ENCODE measurements at places on chromosomes 7 and 10.

- no peak for DNase-seq
These were observed 698.2 kb upstream of the AUTS2 start for GRCh38 chr7:68900096-68900495.

DNA sequence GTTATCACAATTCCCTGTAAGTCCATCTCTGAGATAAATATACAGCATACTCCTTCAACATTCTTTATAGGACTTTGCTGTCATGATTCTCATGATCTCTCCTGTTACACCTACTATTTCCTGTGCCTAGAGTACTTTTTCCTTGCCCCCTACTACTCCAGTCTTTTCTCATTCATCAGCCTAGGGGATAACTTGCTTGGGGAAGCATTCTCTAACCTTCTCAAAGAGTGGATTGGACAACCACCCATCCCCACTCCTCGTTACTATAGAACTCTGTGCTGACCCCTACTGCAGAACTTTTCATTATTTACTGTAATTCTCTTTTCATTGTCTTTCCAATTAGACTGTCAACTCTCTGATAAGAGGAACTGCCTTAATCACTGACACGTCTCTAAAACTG, 57.4 kb upstream of the TFEC start:
- DNase-seq, result no peak

GRCh38 chr10:73914036-73914435, 3.1 kb downstream of the PLAU start:
- DNase-seq, result no peak

- no peak for DNase-seq
These were observed 54.7 kb upstream of the LANCL2 start for GRCh38 chr7:55310287-55311025.

- DNase-seq, result no peak
These were observed 341.5 kb upstream of the NPVF start for GRCh38 chr7:25569765-25570164.

- DNase-seq, result no peak
These were observed 49.9 kb downstream of the BLVRA start for GRCh38 chr7:43808410-43808809.

GRCh38 chr10:71842422-71842821, 8.6 kb downstream of the PSAP start:
- no peak for DNase-seq

- no peak for DNase-seq
These were observed 219.3 kb upstream of the TAC1 start for GRCh38 chr7:97512441-97513207.

GRCh38 chr7:31783221-31783620, 96.2 kb downstream of the PPP1R17 start:
- DNase-seq, result no peak

- DNase-seq, result no peak
These were observed 87.8 kb downstream of the GLCCI1 start for GRCh38 chr7:8056439-8056838.

DNA sequence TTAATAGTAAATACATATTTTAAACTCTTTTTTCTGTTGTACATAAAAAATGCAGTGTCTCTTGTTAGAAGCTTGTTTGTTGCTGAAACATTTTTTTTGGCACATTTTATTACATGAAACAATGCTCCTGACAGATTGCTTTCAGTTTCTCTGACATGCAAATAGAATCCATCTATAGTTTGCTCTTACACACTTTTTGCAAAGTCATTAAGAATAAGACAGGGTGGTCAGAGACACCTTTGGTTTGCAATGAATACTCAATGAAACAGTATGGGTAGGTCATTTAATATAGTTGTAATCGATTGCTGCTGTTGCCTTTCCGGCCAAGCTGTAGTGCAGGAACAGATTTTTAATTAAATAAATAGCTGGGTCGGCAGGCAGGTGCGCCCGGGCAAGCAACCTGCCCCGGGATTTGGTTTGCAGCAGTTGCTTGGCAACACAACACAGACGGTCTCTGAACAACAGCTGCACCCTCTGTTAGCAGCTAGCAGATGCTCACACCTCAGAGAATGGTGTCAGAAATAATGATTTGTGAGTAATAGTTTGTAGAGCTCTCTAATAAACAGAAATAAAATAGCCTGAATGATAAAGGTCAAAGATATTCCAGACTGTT, 115.7 kb upstream of the CACNA2D1 start:
- no peak for DNase-seq

DNA sequence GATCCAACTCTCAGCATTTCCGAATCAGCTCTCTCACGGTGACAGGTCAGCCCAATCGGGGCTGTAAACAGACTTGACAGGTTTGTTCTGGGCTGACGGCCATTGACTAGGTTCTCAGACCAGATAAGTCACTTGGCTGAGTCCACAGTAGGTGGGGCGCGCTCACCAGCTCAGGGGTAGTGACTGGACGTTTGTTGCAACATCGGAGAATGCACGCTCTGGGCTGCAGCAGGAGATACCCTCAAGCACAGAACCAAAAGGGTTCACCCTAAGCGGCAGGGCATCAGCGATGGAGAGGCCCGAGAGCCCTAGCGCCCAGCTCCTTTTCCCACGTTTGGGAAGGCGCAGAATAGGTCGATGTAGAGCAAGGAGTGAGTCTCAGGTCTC, 1.8 kb downstream of the KLLN start:
- peak; percentile 8 for DNase-seq

GRCh38 chr7:2120251-2120660, 112.5 kb downstream of the MAD1L1 start:
- DNase-seq, result no peak

- no peak for DNase-seq
These were observed 118.3 kb downstream of the MYO3A start for GRCh38 chr10:26052326-26052725.

- no peak for DNase-seq
These were observed 55.7 kb upstream of the COL1A2 start for GRCh38 chr7:94338921-94339371.

DNA sequence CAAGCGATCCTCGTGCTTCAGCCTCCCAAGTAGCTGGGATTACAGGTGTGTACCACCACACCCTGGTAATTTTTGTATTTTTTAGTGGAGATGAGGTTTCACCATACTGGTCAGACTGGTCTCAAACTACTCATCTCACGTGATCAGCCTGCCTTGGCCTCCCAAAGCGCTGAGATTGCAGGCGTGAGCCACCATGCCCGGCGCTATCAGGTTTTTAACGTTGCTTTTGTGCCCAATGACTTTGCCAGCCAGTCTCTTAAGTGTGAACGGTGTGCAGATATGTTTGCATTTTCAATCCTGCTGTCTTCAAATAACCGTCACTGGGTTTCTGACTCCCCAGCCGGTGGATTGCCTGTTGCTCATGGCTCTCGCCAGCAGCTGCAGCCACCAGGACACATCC, 201.8 kb upstream of the PPP2R2D start:
- DNase-seq, result no peak

- no peak for DNase-seq
These were observed 502.3 kb upstream of the ZMIZ1 start for GRCh38 chr10:78566284-78567111.

- no peak for DNase-seq
These were observed 11.3 kb downstream of the C10orf105 start for GRCh38 chr10:71708301-71708703.

DNA sequence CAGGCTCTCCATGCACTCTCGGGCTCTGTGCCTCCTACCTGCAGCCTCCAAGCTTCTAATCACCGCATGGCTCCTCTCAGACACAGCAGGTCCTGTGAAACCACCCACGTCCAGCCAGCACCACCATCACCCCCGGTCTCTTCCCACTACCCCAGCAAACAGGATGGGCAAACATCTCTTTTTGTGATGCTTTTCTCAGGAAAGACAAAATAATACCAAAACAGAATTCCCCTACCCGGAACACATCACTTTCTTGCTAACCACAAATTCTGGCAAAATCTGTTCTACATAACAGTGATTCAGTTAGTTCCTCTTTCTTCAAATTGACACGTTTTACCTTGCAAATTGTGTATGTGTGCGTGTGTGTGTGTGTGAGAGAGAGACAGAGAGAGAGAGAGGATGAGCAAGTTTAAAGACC, 6.5 kb downstream of the SNX8 start:
- DNase-seq, result no peak

DNA sequence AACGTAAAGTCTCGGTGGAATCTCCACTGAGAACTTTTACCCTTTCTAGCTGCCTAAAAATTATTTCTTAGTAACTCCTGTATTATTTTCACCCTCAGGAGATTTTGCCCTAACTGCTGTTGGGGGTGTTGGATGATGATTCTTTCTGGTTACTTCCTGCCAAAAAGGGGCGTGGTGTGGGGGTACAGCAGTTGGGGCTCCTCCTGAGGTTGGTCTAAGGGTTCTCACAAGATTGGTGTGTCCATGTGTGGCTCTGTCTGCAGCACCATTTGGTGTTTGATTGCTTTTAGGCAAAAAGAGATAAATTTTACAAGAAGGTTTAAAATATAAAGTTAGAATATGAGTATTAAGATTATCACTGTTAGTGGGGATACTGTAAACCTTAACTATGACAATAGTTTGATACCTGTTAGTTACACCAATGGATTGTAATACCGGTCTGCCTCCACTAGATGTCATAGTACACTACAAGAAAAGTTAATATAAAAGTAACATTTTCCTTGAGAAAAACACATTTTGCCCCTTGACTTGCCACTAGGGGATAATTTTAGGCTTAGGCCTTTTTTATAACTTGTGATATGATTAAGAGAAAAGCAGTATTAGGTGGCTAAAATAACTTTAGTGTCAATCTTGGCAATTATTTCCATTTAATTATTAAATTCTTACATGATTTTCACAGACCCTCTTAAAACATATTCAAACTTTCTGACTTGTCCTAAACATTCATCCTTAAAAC, 928.7 kb downstream of the IPMK start:
- DNase-seq, result no peak

DNA sequence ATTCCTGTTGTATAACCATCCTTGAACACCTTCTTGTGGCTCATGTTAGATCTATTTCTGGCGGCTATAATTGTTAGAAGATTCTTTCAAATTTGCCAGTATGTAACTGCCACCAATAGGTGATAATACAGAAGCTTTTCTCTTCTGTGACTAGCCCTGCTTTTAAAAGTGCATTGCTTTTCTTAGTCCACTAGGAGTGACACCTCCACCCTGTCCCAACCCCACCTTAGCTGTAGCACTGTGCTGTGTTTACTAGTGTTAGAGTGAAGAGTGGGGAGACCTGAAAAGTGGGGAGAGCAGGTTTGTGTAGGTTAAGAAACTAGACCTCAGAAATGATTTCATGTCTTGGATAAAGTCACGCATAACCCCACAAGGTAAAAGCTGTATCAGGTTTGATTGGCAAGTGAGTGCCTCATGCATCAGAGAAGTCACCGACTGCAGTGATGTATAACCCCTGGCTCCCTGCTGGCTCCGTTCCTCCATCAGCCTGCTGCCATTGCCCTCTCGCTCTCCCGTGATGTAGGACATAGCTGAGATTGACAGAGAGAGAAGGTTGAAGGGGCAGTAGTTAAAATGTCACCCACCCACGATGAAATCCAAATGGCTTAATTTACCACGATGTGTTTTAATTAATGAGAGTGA, 12.5 kb downstream of the NPVF start:
- no peak for DNase-seq

DNA sequence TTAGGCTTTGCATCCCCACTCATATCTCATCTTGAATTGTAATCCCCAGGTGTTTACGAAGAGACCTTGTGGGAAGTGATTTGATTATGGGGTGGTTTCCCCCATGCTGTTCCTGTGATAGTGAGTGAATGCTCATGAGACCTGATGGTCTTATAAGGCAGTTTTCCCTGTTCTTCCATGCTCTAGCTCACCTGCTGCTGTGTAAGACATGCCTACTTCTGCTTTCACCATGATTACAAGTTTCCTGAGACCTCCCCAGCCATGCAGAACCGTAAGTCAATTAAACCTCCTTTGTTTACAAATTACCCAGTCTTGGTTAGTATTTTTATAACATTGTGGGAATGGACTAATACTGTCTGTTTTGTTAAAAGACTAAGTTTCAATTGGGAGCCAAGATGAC, 35.3 kb upstream of the ZNF92 start:
- no peak for DNase-seq

DNA sequence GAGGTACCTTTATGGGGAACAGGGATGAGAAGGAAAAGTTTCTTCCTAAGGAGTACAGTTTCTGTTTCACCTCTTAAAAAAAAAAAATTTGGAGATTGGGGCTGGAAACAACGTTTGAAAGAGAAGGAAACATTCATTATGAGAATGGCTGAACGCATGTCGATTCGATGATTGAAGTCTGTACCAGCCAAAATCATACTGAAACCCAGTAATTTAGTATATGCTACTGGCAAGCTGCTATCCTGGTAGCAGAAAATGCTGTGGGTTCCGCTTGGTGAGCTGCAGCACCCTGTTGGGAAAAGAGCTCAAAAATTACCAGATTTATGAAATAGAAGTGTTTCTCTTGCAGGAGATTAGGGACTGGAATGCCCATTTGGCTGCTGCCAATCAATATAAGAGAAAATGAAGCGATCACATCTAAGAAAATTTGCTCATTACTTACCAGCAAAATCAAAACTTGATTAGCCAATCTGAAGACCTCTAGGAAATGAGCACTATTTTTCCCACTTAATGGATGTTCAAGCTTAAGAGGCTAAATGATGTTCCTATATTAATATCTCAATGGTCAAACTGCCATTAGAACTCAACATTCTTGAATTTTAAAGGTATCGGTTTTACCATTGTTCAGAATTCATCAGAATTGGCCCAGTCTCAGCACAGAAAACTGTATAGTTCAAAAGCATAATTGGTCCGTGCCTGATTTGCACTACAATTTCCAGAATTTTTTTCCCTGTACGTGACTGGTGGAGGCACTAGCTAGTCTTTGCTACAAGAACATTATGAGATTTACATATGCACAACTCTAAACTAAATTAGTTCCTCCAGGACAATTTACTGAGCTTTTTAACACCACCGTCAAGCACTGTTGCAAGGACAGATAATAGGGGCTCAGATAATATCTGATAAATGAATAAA, 1.2 kb upstream of the ITGB1 start:
- no peak for DNase-seq

DNA sequence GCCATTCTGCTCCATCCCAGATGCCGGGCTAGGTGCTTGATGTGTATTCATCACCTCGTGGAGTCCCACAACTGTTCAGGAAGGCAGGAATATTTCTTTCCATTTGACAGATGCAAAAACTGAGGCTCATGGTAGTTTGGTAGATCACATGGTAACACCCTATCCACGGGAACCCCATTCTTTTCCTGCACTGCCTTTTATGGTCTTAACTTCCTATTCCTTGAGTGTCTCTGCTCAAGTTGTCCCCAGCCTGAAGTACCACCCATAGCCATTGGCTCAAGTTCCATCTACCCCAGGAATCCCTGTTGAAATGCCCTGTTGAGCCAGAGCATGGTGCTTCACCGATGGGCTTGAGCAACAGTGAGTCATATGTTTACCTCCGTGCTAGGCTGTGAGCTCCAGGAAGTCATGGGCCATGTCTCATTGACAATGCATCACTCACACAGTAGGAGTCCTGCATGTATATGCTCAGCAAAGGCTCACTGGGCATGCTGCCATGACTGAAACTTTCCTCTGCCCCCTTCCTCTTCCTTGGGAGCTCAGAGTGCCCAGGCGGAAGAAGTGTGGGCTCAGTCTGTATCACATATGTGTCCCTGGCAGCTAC, 71.7 kb upstream of the ADAM12 start:
- DNase-seq, result no peak

GRCh38 chr10:20287586-20287985, 471.4 kb downstream of the PLXDC2 start:
- DNase-seq, result no peak
